Endothelial cell of coronary artery (primary cell): ENCODE measurements at places on chromosomes 2 and 18. TPM values are rescaled to one million over a fixed set of nuclear protein-coding genes. Genes with fewer than 3 reads are reported as not detected.

Gene SP100
- total RNA-seq = 103 and 143 TPM in 2 replicates

Gene TUBA3E
- total RNA-seq = not detected in 2 replicates

Gene MFSD6
- total RNA-seq = 4.4 and 5.1 TPM in 2 replicates

Gene IFIH1
- total RNA-seq = 4.9 and 9.0 TPM in 2 replicates

Gene CCDC74B
- total RNA-seq = 0.72 and 0.85 TPM in 2 replicates

Gene SUMO1
- total RNA-seq = 96.3 and 104 TPM in 2 replicates

Gene CCBE1
- 1.5 and 5.7 TPM in 2 replicates for total RNA-seq

Gene CCDC178
- 0.63 TPM in 1 of 2 replicates, not detected in the other for total RNA-seq

Gene DNAJC5G
- not detected in 2 replicates for total RNA-seq

Gene NYAP2
- not detected in 2 replicates for total RNA-seq

Gene MATN3
- 0.85 and 1.3 TPM in 2 replicates for total RNA-seq

Gene PLA2R1
- total RNA-seq = 13.7 and 20.0 TPM in 2 replicates

Gene IL1B
- total RNA-seq = 8.2 TPM in 1 of 2 replicates, not detected in the other

Gene CELF4
- not detected in 2 replicates for total RNA-seq

Gene SLC4A5
- total RNA-seq = 0.09 TPM in 1 of 2 replicates, not detected in the other

Gene NDUFB3
- 116 and 123 TPM in 2 replicates for total RNA-seq

Gene ANKRD29
- total RNA-seq = 0.27 and 0.85 TPM in 2 replicates

Gene CAVIN2
- 93.7 and 128 TPM in 2 replicates for total RNA-seq

Gene FOXD4L1
- 0.18 TPM in 1 of 2 replicates, not detected in the other for total RNA-seq

Gene NGEF
- total RNA-seq = 0.09 and 1.5 TPM in 2 replicates

Gene ANKRD30B
- not detected in 2 replicates for total RNA-seq

Gene SIX3
- total RNA-seq = not detected in 2 replicates

Gene CACNB4
- total RNA-seq = 0.18 and 0.28 TPM in 2 replicates

Gene RAB6C
- under 0.01 TPM in 1 of 2 replicates, not detected in the other for total RNA-seq

Gene L3MBTL4
- total RNA-seq = not detected in 2 replicates

Gene IL36B
- total RNA-seq = not detected in 2 replicates

Gene TLX2
- not detected in 2 replicates for total RNA-seq

Gene MAP4K4
- 223 and 333 TPM in 2 replicates for total RNA-seq

Gene KIAA1328
- total RNA-seq = 4.0 and 4.3 TPM in 2 replicates

Gene ANKRD62
- total RNA-seq = not detected in 2 replicates

Gene FRZB
- total RNA-seq = not detected in 2 replicates

Gene ALK
- total RNA-seq = not detected in 2 replicates

Gene ARL4C
- 2.7 and 4.6 TPM in 2 replicates for total RNA-seq

Gene FAM117B
- 1.4 and 2.4 TPM in 2 replicates for total RNA-seq

Gene MRO
- not detected in 2 replicates for total RNA-seq

Gene DIPK1C
- total RNA-seq = not detected in 2 replicates

Gene SIX2
- total RNA-seq = under 0.01 and 4.4 TPM in 2 replicates

Gene DAW1
- total RNA-seq = 6.6 and 15.2 TPM in 2 replicates

Gene ADGRF3
- total RNA-seq = under 0.01 TPM in 1 of 2 replicates, not detected in the other

Gene OXER1
- not detected in 2 replicates for total RNA-seq

Gene UGT1A4
- not detected in 2 replicates for total RNA-seq
